Ovary (tissue), 10 donors: ENCODE measurements at places on chromosomes 5 and 9. TPM values are rescaled to one million over a fixed set of nuclear protein-coding genes. Genes with fewer than 3 reads are reported as not detected.

DNA sequence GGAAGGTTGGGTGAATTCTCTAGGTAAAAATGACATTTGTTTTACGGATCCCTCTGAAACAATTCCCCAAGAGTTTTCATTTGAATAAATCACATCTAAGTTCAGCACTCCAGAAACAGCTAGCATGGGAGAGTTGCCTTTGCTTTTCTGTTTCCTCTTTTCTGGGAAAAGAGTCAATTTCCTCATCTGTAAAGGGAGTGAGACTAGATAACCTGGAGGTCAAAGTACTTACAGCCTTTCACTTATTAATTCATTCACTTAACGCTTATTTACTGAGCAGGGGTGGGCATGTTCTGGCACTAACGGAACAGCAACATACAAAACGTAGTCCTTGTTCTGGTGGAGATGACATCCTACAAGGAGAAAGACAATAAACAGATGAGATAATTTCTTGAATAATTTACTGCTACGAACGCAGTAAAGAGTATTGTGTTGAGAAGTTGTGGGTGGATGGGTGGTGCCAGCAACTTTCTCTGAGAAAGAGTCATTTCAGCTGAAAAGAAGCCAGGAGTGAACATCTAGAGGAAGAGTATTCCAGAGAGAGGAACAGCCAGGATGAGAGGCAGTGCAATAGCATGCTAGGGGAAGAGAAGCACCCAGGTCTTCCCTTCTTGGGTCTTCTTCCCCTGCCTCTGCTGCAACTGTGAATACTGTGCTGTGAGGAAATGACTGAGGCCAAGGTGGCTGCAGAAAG is 335.6 kb downstream of the ZSWIM6 start:
- H3K27me3 ChIP-seq = no peaks in the 10 kb centered on the region
- no peak for DNase-seq
- no peaks in the 10 kb centered on the region for H3K36me3 ChIP-seq
- no peaks in the 10 kb centered on the region for H3K4me1 ChIP-seq

GRCh38 chr5:126869005-126869451 is 92.1 kb downstream of the LMNB1 start:
- H3K4me3 ChIP-seq = no peak overlapping the region
- H3K4me1 ChIP-seq = peaks cover 4% of the 10 kb centered on the region
- no peaks in the 10 kb centered on the region for H3K27me3 ChIP-seq

- H3K27me3 ChIP-seq = no peaks in the 10 kb centered on the region
- no peak overlapping the region for H3K27ac ChIP-seq
- no peaks in the 10 kb centered on the region for H3K36me3 ChIP-seq
- no peak for DNase-seq
These were observed 5.9 kb downstream of the TNFSF15 start for GRCh38 chr9:114799925-114800324.

GRCh38 chr5:9362600-9362999 is 183.3 kb downstream of the SEMA5A start:
- H3K27me3 ChIP-seq = no peaks in the 10 kb centered on the region
- no peak for DNase-seq
- H3K27ac ChIP-seq = no peak overlapping the region

DNA sequence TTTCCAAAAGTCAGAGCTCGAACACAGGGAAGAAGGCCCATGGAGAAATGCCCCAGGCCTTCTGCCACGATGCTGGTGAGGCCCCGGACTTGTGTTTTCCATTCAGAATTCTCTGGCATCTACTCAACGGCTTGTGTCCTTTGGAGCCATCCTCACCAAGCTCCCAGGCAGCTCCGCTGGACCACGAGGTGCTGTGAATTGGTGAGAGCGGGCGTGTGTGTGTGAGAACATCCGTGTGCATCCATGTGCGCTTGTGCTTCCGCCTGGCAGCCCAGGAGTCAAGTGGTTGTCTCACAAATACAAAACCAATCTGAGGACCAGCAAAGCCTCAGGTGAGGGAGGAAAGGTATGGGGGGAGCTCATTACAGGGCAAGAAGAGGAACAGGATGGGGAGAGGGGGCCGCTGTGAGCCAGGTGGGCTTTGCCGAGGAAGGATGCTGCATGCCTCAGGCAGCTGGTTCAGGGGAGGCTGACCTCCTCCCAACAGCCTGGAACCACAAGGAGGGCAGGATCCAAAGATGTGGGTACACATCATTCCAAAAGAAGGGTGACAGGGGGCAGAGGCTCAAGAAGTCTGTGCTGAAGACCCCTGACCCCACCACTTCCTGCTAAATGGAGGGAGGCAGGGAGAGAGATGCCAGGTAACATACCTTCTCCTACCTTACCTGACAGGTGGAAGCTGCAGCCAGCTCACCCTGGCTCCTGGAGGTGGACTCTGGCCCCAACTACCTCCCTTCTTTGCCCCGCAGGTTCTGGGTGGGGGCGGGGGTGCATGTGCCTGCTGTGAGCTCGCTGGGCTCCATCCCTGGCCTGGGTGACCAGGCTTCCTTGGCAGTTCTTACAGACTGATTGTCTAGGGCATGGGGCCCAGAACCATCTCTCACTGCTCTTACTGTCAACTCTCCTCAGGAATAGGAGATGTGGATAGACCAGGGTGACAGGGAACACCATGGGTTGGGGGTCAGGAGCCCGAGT is 196.3 kb downstream of the PAX5 start:
- no peak for DNase-seq
- no peak overlapping the region for H3K4me3 ChIP-seq
- H3K4me1 ChIP-seq = no peaks in the 10 kb centered on the region
- no peaks in the 10 kb centered on the region for H3K36me3 ChIP-seq
- H3K27ac ChIP-seq = no peak overlapping the region

DNA sequence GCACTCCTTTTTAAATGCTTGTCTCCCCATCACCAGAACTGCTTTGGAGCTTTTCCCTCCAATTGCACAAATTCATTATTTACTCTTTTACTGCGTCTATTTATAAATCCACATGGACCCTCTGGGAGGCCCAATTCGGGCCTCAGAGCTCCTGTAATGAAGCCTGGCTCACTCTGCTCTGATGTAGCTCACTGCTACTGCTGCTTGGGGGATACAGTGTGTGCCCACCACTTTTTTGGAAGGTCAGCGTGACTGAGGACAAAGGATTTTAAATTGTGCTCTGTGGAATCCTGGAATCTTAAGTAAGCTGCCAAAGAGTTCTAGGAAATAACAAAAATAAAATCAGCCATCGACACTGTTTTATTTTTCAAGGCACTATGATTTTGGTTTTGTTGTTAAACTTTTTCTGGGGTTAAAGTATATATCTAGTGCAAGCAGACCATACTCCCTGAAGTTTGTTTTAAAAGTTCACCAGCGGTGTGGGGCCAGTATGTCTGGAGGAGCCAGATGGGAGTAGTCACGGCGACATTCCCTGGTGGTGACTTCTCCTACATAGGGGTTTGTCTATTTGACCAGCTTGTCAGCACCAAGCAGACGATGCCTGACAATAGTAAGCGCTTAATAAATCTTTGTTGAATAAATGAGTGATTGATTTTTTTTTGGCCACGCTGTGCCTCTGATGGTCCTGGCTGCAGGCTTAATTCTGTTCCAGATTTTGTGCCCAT is 142.8 kb downstream of the TMEM38B start:
- H3K27me3 ChIP-seq = no peaks in the 10 kb centered on the region
- H3K27ac ChIP-seq = no peak overlapping the region
- H3K36me3 ChIP-seq = no peaks in the 10 kb centered on the region
- peaks cover 7% of the 10 kb centered on the region for H3K4me1 ChIP-seq
- no peak overlapping the region for H3K4me3 ChIP-seq

- H3K27ac ChIP-seq = no peak overlapping the region
- H3K4me3 ChIP-seq = no peak overlapping the region
- H3K27me3 ChIP-seq = peaks cover 10% of the 10 kb centered on the region
- no peak for DNase-seq
These were observed 3.0 kb upstream of the OTP start for GRCh38 chr5:77641397-77641943.

DNA sequence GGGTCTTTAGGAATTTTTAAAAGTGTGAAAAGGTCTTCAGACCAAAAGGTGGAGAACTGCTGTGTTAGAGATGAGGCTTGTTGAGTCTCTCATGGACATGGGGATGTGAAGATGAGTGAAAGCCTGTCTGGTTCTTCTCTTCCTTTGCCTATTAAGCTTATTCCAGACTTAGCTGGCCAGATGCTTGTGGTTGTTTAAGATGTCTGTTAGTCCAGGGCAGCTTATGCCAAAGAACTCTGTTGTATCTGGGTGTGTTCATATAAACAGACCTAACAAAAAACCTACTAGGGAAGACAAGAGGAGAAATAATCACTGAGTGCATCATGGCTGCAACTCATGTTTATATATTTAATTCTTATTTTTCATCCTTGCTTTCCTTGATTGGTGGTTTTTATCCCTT is 57.5 kb upstream of the NCS1 start:
- no peak for DNase-seq
- no peaks in the 10 kb centered on the region for H3K36me3 ChIP-seq
- H3K4me3 ChIP-seq = no peak overlapping the region
- no peak overlapping the region for H3K27ac ChIP-seq
- H3K4me1 ChIP-seq = peaks cover 4% of the 10 kb centered on the region

DNA sequence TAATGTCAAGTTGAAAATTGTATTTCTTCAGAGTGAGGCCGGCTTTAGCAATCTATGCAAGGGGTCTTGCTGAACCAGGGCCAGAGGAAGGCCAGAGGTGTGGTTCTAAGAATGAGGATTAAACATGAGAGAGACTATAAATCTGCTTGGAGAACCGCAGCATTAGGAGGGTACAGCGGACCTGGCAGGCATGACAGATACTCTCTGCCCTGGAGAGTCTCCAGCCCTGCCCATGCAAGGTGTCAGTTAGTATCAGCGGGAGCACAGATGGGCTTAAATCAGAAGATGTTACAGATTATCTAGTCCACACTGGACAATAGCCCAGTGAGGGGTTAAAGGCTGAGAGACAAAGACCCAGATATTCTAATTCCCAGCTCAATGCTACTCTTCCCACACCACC is 11.5 kb upstream of the GPX3 start:
- no peaks in the 10 kb centered on the region for H3K36me3 ChIP-seq
- no peaks in the 10 kb centered on the region for H3K27me3 ChIP-seq
- no peak overlapping the region for H3K27ac ChIP-seq
- no peak for DNase-seq
- no peak overlapping the region for H3K4me3 ChIP-seq

GRCh38 chr5:68778484-68778883 is 315.3 kb upstream of the SLC30A5 start:
- no peak overlapping the region for H3K27ac ChIP-seq
- no peaks in the 10 kb centered on the region for H3K27me3 ChIP-seq
- H3K4me3 ChIP-seq = no peak overlapping the region
- DNase-seq = no peak
- H3K36me3 ChIP-seq = no peaks in the 10 kb centered on the region

GRCh38 chr5:77064040-77064439 is 23.0 kb downstream of the ZBED3 start:
- no peaks in the 10 kb centered on the region for H3K27me3 ChIP-seq
- no peaks in the 10 kb centered on the region for H3K4me1 ChIP-seq
- DNase-seq = no peak
- no peak overlapping the region for H3K27ac ChIP-seq

DNA sequence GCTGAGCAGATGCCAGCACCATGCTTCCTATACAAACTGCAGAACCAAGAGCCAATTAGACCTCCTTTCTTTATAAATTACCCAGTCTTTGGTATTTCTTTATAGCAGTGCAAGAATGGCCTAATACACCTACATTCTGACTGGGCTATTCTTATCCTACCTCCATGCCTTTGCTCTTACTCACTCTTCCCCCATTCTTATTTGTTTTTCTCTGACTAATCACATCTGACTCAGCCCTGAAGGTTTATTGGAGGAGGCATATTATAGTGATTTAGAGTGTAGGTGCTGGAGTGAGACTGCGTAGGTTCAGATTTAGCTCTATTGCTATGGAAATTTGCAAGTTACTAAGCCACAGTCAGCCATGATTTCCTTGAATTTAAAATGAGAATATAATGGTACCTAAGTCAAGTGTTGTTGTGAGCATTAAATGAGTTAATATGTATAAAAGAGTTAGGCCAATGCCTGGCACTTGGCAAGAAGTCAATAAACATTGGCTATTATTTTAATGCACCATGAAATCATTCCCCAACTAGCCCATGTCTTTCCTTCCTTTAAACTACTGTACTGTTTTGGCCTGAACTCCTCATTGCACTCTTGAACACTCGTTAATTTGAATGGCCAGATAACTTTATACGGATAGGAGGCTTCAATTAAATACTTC is 531.2 kb upstream of the ZNF608 start:
- no peaks in the 10 kb centered on the region for H3K36me3 ChIP-seq
- no peak overlapping the region for H3K27ac ChIP-seq
- no peaks in the 10 kb centered on the region for H3K4me1 ChIP-seq
- no peak for DNase-seq
- H3K4me3 ChIP-seq = no peak overlapping the region

GRCh38 chr5:145396888-145397287 is 438.3 kb downstream of the PRELID2 start:
- H3K27me3 ChIP-seq = no peaks in the 10 kb centered on the region
- H3K36me3 ChIP-seq = no peaks in the 10 kb centered on the region
- H3K4me3 ChIP-seq = no peak overlapping the region
- no peak overlapping the region for H3K27ac ChIP-seq
- no peaks in the 10 kb centered on the region for H3K4me1 ChIP-seq

DNA sequence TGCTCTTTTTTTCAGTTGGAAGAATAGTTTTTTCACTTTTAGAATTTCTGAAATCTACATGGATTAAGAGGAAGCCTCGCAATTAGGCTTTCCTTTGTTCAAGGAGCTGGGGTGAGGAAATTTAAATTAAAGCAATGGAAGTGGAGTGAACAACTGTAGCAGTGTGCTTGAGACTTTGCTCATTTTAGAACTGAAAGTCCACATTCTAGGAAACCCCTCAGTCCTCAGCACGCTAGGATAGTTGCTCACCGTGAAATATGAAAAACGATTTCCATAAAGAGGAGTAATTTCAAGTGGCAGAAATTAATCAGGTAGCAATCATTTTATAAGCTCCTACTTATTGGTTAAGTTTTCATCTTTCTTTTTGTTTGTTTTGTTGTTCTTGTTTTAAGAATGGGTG is 243.0 kb upstream of the ITGA1 start:
- H3K36me3 ChIP-seq = no peaks in the 10 kb centered on the region
- H3K27ac ChIP-seq = no peak overlapping the region
- H3K4me3 ChIP-seq = no peak overlapping the region

GRCh38 chr9:123883634-123884033 is 46.3 kb downstream of the DENND1A start:
- H3K4me3 ChIP-seq = no peak overlapping the region
- H3K36me3 ChIP-seq = no peaks in the 10 kb centered on the region
- no peaks in the 10 kb centered on the region for H3K27me3 ChIP-seq
- DNase-seq = no peak

GRCh38 chr5:95163079-95163478 is 121.8 kb downstream of the MCTP1 start:
- no peak for DNase-seq
- no peak overlapping the region for H3K27ac ChIP-seq
- H3K36me3 ChIP-seq = no peaks in the 10 kb centered on the region
- no peaks in the 10 kb centered on the region for H3K4me1 ChIP-seq
- no peak overlapping the region for H3K4me3 ChIP-seq

The SPATA6L gene
- 2.6 TPM for total RNA-seq

The SYK gene
- total RNA-seq = 2.7 TPM

The PDE6A gene
- total RNA-seq = 0.12 TPM

The ARSK gene
- total RNA-seq = 8.1 TPM

The SHOC1 gene
- 1.0 TPM for total RNA-seq

The LCN1 gene
- not detected for total RNA-seq

The DRD1 gene
- total RNA-seq = 0.23 TPM

The C5orf34 gene
- total RNA-seq = 1.3 TPM

The CYLC2 gene
- total RNA-seq = not detected

The RNF20 gene
- total RNA-seq = 31.4 TPM
